ENCODE measurements at places on chromosomes 3 and 15.

DNA sequence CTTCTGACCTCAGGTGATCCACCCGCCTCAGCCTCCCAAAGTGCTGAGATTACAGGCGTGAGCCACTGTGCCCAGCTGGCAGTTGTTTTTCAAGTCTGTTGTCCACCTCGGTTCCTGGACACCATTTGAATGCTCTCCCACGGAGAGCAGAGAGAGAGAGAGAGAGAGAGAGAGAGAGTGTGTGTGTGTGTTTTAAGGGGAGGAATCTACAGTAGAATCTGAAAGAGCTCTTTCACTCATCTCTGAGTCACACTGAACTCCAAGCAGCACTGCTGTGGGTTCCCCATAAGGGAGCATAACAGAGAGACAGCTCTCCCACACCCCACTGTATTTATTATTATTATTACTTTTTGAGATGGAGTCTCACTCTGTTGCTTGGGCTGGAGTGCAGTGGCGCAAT lies 156.6 kb downstream of the RPLP1 start:
- no peak for DNase-seq

- DNase-seq, result no peak
Measured at GRCh38 chr3:9852528-9852927, 8.7 kb upstream of the RPUSD3 start.

DNA sequence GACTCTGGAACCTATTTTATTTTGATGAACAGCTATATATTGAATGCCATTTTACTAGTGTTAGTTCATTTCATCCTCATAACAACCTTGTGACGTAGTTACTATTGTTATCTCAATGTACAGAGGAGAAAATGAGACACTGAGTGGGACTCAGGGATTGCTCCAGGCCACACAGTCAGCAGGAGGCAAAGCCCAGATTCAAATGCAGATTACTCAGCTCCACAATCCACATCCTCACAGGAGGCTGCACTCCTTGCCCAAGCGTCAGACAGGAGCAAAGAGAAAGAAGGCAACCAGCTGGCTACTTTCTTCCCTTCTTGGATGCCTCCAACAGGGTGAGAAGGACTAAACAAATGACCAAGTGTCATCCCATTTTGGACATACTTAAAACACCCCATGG lies 92.0 kb upstream of the CCDC54 start:
- no peak for DNase-seq

DNA sequence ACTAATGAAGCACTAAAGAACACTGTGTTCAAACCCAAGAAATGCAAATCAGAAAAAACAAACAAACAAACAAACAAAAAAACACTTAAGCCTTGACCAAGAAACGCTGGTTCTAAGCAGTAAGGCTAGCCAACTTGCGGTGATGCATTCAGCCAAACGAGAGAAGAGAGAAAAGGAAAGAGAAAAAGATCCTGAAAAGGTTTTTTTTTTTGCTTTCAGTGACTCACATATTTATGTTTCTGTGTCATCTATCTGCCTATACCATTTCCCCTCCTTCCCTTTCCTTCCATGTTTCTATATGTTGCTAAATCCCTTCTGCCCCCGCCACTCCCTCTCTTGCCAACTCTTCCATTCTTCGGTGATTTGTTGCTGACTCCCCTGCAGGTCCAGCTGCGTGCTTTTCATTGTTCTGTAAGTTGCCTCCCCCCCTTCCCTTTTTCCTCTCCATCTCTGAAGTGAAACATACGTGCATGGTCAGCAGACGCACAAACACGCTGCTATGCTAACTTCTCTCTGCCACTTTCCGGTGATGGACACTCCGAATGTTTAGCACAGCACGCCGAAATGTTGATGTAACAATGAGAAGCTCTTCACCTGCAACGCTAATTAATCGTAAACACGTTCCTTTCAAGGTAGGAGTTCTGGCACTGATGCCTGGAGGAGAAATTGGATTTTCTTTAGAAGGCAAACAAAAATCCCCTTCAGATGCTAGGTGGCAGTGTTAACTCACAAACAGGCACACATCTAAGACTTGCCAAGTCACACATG lies 154.4 kb downstream of the TUSC7 start:
- DNase-seq, result peak; percentile 77

DNA sequence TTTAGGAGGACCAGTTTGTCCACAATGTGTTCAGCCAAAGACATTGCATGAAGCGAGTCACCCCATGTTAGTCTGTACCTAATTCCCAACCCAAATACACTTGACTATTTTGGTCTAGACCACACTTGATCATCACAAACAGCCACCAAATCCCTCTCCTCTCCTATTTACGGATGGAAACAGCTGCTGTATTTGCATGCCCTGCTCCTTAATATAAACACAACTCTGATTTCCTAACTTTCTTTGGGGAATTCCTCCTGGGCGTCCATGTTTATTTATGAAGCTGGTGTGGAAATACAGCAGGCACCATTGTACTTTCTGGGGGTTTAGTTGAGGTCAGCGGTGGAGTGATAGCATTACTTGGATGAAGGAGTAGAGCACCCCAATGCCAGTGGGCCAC lies 235.2 kb downstream of the TLE3 start:
- DNase-seq, result no peak

GRCh38 chr15:95068701-95069521 lies 837.5 kb downstream of the MCTP2 start:
- DNase-seq, result no peak

DNA sequence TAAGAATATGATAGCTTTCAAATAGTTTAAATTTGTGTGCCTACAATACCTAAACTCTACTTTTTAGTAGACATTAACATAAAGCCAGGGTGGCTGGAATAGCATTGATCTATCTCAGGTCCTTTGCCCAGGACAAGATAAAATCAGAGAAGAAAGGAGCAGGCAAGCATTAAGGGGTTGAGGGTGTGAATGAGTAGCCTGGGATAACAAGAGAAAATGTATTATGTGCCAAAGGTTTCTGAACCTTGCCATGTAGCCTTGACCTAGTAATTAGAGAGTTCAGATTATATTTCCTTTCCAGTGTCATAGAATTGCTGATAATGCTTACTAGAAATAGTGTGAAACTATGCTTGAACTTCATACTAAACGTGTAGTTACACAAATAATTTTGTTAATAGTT lies 22.9 kb downstream of the ATP11B start:
- no peak for DNase-seq

DNA sequence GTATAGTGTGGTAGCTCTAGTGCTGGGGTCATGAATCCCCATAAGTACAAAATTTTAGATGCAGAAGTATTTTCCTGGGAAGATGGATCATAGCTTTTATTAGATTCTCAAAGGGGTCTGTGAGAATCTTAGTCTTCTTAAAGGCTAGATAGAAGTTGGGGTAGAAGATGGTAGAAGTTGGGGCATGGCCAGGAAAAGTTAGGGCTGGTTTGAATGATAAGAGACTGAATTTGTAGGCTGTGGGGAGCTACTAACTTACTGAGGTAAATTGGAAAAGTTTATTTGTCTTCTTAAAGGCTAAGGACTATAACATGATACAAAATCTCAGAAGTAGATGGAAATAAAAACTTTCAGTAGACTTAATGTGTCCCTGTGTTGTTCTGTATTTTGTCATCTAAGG lies 1.6 kb upstream of the UBE2Q2 start:
- DNase-seq, result no peak

DNA sequence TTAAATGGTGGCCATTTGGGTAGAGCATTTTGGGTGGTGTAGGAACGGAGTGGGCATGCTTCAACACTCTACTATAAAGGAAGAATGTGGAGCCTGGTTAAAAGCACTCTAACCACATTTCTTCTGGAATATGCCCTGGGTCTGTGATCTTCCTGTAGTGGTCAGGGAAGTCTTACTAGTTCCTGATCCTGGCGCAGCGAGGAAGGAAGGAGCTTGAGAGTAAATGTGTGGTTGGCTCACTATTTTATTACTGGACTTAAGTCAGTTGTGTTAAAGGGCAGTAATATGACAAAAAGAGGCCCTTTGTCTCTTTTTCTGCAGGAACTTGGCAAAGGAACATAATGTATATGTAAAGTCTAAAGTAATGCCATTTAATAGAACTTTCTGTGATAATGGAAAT lies 197.6 kb upstream of the ZPLD1 start:
- DNase-seq, result no peak

DNA sequence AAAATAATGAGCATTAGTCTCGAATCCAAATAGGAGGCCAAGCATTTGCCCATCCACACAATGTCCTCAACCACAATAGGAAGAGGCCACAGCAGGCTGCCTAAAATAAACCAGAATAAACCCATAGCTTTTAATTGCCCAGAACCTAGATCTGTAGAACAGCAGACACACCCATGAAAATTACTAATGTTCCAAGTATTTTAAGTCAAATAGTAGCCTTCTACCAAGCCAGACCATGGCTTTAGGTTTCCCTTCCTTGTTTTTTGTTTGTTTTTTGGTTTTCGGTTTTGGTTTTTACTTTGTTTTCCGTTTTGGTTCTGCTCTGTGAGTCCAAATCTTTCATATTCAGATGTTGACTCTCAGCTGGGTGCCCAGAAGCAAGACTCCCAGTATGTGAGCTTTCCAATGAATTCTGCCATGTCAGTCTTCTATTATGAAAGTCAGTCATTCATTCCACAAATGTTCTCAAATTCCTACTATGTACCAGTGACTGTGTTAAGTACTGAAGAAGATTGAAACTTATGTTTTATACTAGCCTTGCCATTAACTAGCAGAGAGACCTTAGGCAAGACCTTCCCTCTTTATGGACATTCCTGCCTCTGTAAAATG lies 57.8 kb upstream of the BOC start:
- DNase-seq, result no peak

- DNase-seq, result no peak
Measured at GRCh38 chr15:78023865-78024518, 53.5 kb downstream of the TBC1D2B start.

GRCh38 chr3:99544786-99545281 lies 93.6 kb upstream of the COL8A1 start:
- no peak for DNase-seq

DNA sequence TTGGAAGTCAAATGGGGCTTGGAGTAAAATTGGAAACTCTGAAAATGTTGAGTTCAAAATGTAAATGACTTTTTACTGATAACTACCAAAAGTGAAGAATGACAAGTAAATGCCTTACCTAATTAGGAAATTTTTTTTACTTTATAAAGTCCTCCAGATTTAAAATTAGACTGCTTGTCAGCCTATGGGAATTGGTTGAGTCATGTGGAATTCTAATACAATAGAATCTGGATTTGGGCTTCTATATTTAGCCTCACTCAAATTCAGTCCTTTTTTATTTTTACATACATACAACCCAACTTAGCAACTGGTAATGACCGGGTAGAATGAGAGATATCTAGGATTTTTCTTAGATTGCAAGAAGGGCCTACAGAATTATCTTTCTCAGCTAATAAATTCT lies 158.9 kb upstream of the CADPS start:
- DNase-seq, result no peak

- no peak for DNase-seq
Measured at GRCh38 chr3:34264337-34265041, 466.1 kb downstream of the PDCD6IP start.

DNA sequence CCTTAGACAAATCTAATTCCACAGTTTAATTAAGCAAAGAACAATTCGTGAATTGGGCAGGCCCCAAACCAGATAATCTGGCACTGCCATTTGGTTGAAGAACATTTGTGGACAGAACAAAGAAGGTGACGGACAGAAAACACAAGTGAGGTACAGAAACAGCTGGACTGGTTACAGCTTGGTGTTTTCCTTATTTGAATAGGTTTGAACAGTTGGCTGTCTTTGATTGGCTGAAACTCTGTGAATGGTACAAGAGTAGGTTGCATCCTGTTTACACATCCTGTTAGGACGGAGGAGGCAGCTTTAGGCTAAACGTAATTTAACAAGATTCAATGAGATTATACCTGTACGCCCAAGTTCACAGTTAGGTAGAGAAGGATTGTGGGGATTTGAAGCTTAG lies 114.4 kb downstream of the LPP start:
- no peak for DNase-seq

GRCh38 chr3:56202997-56203396 lies 265.3 kb downstream of the ERC2 start:
- no peak for DNase-seq

GRCh38 chr3:119120480-119120879 lies 25.5 kb upstream of the TEX55 start:
- no peak for DNase-seq

GRCh38 chr3:23659274-23659673 lies 146.5 kb upstream of the UBE2E1 start:
- no peak for DNase-seq

DNA sequence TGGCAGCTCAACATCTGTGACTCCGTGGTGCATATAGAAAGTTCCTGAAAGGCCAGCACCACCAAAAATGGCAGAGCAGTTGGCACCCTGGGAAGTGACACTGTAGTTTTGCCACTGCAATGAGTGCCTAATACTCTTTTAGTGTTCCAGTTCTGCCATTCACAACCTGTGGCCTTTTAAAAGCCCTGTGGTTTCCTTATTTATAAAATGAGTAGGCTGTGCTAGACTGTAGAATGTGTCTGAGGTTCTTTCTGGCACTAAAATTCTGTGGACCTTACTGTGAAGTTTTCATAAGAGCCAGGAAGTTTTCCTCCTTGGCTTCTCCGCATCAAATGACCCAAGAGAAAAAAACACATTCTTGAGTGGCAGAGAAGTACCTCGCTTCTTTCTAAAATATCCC lies 74.1 kb downstream of the MME start:
- DNase-seq, result no peak

DNA sequence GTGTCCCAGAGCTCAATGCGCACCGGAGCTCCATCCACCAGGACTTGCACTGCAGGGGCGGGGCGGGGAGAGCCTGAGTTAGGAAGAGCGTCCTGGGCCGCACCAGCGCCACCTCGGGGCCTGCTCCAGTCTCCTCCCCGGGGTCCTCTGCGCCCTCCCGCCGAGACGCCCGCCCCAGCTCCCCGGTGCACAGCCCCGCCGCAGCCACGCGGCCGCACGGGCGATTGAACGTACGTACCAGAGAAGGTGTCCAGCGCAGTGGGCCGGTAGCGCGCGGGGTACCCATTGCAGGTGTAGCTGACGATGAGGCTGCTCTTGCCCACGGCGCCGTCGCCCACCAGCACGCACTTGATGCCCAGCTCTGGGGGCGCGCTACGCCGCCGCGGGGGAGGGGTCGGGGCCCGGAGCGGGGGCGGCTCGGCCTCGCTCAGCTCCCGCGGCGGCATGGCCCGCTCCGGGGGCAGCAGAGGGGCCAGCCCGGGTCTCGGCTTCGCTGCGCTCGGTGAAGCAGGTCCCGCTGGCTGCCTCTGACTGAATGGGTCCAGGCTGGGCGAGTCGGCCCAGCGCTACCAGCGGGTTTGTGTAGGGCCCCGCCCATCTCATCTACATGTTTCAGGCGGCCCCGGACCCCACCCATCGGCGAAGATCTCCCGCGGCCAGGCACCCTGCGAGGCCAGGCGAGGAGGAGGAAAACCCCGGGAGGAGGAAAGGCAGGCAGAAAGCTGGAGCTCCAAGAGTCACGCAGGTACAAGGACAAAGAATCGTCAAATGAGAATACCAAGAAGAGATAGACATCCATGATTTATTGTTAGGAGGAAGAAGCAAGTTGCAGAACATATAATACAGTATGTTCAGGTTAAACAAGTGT lies at the start of gene RHOV:
TSS of gene RHOV (minus strand) at position 541 of the 868 bp plus-strand sequence. CDS start at position 446, 95 bp downstream.
- DNase-seq, result peak; percentile 79

GRCh38 chr15:68354923-68355322 lies 77.0 kb downstream of the ITGA11 start:
- no peak for DNase-seq

GRCh38 chr15:92149029-92149428 lies 244.7 kb upstream of the ST8SIA2 start:
- DNase-seq, result no peak

- DNase-seq, result no peak
Measured at GRCh38 chr3:64220161-64220914, 4.9 kb downstream of the PRICKLE2 start.

Measured in NCI-H2081 (cell line).